CD4-positive, CD25-positive, alpha-beta regulatory T cell (primary cell): ENCODE measurements at places on chromosomes 6 and 20. TPM values are rescaled to one million over a fixed set of nuclear protein-coding genes. Genes with fewer than 3 reads are reported as not detected.

GRCh38 chr6:166718516-166718915 is 91.5 kb upstream of the RPS6KA2 start:
- no peak for DNase-seq
- H3K4me3 ChIP-seq: no peak overlapping the region
- no peaks in the 10 kb centered on the region for H3K27me3 ChIP-seq
- H3K27ac ChIP-seq: no peak overlapping the region
- H3K4me1 ChIP-seq: no peaks in the 10 kb centered on the region

DNA sequence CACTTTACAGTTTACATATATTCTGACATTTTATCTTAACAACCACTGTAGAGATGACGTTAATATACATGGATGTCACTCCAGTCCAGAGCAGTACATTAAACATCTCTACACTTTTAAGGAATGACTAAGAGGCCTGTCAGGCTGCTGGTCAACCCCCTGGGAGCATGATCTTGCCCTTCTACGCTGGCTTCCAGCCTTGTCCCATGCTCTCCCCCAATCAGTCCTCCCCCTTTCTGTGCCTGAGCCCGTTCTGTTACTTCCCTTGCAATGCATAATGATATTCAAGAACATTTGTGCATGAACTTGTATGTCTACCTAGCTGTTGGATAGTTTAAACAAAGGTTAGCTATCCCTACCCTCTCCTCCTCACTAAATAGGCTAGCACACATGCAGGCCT is 40.5 kb upstream of the PLCB4 start:
- no peaks in the 10 kb centered on the region for H3K27me3 ChIP-seq
- no peaks in the 10 kb centered on the region for H3K36me3 ChIP-seq
- no peak overlapping the region for H3K4me3 ChIP-seq
- H3K27ac ChIP-seq: no peak overlapping the region
- DNase-seq: no peak
- no peaks in the 10 kb centered on the region for H3K4me1 ChIP-seq

RUNX2 gene
- 7.4 TPM for polyA plus RNA-seq

- H3K36me3 ChIP-seq: peaks cover 4% of the 10 kb centered on the region
- no peak overlapping the region for H3K27ac ChIP-seq
- DNase-seq: peak; percentile 46
- no peaks in the 10 kb centered on the region for H3K27me3 ChIP-seq
- H3K4me3 ChIP-seq: no peak overlapping the region
These were observed 199.7 kb upstream of the SIM1 start for GRCh38 chr6:100664274-100665040.

DNA sequence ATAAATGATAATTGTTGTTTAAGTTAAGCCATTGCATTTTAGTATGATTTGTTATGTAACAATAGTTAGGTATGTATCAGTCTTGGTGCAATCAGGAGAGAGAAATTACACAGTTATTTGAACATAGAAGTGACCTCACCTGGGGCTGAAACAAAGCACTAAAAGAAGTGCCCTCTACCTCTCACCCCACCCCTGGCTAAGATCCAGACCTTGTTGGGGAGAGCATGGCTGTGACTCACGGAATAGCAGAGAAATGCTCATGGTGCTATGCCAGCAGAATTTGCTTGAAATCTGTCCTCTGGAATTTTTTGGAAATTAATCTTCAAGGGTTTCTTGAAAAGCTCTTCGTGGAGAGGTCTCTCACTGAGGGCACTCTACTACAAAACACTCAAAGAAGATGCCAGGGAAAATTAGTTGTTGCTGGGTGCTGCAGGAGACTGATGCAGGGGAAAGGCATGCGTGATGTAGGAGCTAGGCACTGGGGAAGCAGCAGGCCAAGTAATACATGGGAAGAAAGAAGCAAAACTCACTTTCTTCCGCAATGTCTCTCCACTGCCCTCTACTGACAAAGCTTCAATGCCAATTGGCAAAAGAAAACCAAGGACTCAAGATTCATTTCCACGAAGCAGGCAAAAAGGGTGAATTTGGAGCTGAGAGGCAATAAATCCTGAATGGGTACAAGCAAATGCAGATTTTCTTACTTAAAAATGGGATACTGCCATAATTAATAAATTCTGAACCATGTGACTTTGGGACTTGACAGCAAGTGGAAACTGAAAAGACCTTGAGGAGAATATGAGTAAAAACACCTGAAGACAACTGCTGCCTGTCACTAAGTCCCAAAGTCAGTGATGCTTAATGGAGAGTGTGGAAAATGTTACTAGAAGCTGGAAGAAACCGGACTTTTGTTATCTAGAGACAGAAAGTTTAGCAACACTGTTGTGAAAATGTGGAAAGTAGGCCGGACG is 136.3 kb upstream of the ZNF184 start:
- DNase-seq: no peak
- peaks cover 26% of the 10 kb centered on the region for H3K27me3 ChIP-seq
- no peaks in the 10 kb centered on the region for H3K4me1 ChIP-seq
- no peak overlapping the region for H3K4me3 ChIP-seq
- no peak overlapping the region for H3K27ac ChIP-seq

DNA sequence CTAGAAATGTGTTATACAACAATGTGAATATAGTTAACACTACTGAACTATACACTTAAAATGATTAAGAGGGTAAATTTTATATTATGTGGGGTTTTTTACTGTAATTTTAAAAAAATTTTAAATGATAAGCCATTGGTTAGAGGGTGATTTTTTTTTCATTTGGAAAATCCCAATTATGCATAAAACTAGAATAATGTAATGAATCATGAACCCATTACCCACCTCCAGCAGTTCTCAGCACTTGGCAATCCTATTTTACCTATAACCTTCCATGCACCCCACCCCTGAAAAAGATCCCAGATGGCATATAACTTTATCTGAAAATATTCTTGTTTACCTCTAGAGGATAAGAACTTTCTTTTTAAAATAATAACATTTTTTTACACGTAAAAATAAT is 13.7 kb downstream of the KIF3B start:
- no peak for DNase-seq
- H3K27me3 ChIP-seq: no peaks in the 10 kb centered on the region
- H3K27ac ChIP-seq: no peak overlapping the region
- H3K4me1 ChIP-seq: peaks cover 6% of the 10 kb centered on the region
- no peaks in the 10 kb centered on the region for H3K36me3 ChIP-seq

INSM1 gene
- not detected for polyA plus RNA-seq

DNA sequence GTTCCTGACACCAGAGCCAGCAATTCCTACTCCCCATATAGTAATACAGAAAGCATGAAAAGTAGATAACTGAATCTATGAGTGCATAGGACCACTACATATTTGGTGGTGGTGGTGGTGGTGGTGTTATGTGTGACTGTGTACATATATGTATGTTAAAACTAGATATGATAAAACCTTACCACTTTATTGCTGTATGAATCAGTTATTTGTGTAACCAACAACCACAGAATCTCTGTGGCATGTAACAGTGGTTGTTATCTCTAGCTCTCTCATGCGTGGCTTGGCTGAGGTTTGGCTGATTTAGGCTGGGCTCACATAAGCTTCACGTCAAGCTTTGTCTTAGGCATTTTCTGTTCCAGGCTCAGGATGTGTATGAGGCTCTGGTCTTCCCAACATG is 55.7 kb downstream of the PLCB1 start:
- no peak overlapping the region for H3K4me3 ChIP-seq
- peaks cover 2% of the 10 kb centered on the region for H3K27me3 ChIP-seq
- DNase-seq: no peak
- H3K36me3 ChIP-seq: no peaks in the 10 kb centered on the region
- H3K4me1 ChIP-seq: no peaks in the 10 kb centered on the region
- no peak overlapping the region for H3K27ac ChIP-seq

KCNB1 gene
- not detected for polyA plus RNA-seq

DNA sequence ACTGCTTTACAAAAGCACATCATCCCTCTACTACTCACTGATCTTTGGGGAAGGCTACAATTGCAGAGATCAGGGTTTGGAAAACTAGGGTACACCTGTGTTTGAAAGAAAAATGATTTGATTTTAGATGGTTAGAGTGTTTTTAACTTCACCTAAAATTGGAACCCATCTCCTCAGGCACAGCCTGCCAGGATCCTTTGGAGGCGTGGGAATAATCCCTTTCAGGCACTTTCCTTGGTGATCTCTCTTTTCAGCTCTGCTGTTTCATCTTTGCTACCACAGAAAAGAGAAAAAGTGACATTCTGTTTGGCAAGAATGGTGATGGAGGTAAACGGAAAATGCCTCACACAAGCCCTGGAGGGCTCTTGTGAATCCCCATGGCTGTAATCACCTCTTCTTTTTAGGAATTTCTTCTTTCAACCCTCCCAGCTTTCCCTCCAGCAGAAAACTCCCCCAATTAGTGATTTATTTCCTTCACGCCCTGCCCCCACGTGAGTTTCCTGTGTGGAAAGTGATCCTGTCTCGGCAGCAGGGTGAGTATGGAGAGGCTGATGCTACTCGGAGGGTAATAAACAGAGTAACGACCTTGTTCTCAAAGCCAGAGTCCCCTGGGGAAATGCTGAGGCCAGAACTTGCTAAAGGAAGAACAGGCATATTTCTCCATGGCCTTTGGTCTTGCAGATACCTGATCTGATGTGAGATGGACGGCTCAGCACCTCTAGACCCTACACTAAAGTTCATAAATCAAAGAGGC is 9.2 kb downstream of the KCNG1 start:
- H3K4me3 ChIP-seq: no peak overlapping the region
- no peak overlapping the region for H3K27ac ChIP-seq
- H3K36me3 ChIP-seq: no peaks in the 10 kb centered on the region
- H3K27me3 ChIP-seq: no peaks in the 10 kb centered on the region
- no peaks in the 10 kb centered on the region for H3K4me1 ChIP-seq

DNA sequence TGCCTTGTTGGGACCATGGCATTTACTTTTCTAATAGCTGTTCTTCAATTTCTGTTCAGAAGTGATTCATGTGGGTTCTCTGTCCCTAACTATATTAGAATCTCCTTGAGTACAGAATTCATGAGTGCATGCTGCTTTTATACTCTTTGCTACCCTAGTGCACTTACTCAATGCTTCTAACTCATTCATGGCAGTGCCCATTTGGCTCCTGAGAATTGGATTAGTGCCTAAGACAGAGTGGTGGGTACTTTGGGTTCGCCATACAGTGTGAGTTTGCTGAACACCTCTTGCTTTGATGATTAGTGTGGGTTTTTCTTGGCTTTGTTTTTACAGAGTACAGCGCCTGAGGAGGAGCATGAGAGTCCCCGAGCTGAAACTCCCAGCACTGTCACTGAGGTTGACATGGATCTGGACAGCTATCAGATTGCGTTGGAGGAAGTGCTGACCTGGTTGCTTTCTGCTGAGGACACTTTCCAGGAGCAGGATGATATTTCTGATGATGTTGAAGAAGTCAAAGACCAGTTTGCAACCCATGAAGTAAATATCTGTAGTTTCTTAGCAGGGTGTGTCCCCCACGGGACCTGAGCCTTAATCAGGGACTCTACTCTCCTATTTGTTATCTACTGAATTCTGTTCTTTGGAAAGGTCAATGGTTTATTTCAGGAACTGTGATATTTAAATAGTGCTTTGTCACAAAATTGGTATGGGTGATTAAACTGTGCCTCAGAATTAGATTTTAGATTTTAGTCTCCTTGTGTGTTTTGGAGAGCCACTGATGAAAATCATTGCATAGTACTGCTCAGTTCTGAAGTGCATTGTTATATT is 150.7 kb downstream of the UTRN start:
- no peak for DNase-seq
- no peaks in the 10 kb centered on the region for H3K27me3 ChIP-seq
- H3K36me3 ChIP-seq: peaks cover 68% of the 10 kb centered on the region

- no peaks in the 10 kb centered on the region for H3K36me3 ChIP-seq
- H3K4me1 ChIP-seq: peaks cover 2% of the 10 kb centered on the region
- no peak overlapping the region for H3K27ac ChIP-seq
- no peak overlapping the region for H3K4me3 ChIP-seq
- peaks cover 8% of the 10 kb centered on the region for H3K27me3 ChIP-seq
These were observed 3.9 kb downstream of the DOK5 start for GRCh38 chr20:54479138-54479906.

GRCh38 chr6:43747784-43748183 is 22.2 kb upstream of the VEGFA start:
- H3K4me1 ChIP-seq: no peaks in the 10 kb centered on the region
- no peak for DNase-seq
- H3K27ac ChIP-seq: no peak overlapping the region
- no peak overlapping the region for H3K4me3 ChIP-seq

NECAB3 gene
- 6.3 TPM for polyA plus RNA-seq

DNA sequence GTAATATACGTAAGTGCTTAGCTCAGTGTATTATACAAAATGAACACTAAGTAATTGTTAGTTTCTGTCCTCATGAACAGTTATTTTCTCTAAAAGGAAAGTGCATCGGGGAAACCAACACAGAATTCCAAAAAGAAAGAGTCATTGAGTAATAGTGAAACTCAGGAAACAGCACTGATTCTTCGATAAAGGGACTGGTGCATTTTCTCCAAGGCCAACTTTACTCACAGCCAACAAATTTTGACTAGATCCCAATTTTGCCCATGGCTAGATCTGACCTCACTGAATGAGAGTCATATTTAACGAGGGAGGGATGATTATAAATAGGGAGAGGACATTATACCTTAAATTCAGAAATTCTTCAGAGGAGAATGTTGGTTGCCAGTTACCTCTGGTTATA is 390.9 kb upstream of the NRSN1 start:
- H3K4me3 ChIP-seq: no peak overlapping the region
- H3K27ac ChIP-seq: no peak overlapping the region

GRCh38 chr6:82467338-82467737 is 103.7 kb downstream of the TPBG start:
- H3K4me1 ChIP-seq: no peaks in the 10 kb centered on the region
- no peaks in the 10 kb centered on the region for H3K36me3 ChIP-seq
- no peak overlapping the region for H3K4me3 ChIP-seq
- no peak overlapping the region for H3K27ac ChIP-seq

VSX1 gene
- polyA plus RNA-seq: not detected

DNA sequence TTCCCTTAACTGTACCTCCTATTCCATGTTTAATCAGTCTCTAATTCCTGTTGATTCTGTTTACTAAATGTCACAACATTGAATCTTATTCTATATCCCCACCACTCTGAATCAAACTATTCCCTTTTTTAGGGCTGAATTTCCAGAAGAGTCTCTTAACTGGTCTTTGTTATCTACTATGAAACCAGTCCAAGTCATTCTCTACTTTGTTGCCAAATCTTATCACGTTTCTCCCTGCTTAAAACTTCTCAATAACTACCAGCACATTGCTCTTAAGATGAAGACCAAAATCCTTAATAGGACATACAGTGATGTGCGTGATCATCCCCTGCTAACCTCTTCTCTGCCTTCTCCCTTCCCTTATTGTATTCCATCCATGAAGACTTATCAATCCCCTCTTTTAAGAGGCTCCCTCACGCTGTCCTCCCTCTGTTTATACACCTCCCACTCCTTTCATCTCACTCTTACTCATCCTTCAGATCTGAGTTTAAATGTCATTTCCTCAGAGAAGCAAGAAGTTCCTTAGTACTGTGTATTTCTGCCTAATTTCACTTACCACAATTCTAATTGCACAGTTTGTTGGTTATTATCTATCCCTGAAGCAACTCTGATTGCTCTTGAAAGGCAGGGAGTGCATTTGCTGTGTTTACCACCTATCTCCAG is 143.0 kb upstream of the AHI1 start:
- H3K4me3 ChIP-seq: no peak overlapping the region
- H3K36me3 ChIP-seq: no peaks in the 10 kb centered on the region
- DNase-seq: no peak
- no peaks in the 10 kb centered on the region for H3K4me1 ChIP-seq
- H3K27me3 ChIP-seq: no peaks in the 10 kb centered on the region
- H3K27ac ChIP-seq: no peak overlapping the region

- H3K4me3 ChIP-seq: peak within 1 kb of the TSS; percentile 48
- no peaks in the 10 kb centered on the region for H3K36me3 ChIP-seq
- H3K27me3 ChIP-seq: peaks cover 6% of the 10 kb centered on the region
- DNase-seq: peak; percentile 6
- H3K4me1 ChIP-seq: peaks cover 2% of the 10 kb centered on the region
These were observed at the start of gene NKAPL for GRCh38 chr6:28258877-28259777. TSS of gene NKAPL (plus strand) at chr6:28259297. CDS start at chr6:28259372, 75 bp downstream.

GRCh38 chr20:51442602-51443001 is 99.9 kb downstream of the NFATC2 start:
- H3K36me3 ChIP-seq: peaks cover 58% of the 10 kb centered on the region
- H3K4me1 ChIP-seq: peaks cover 10% of the 10 kb centered on the region
- no peak overlapping the region for H3K4me3 ChIP-seq
- no peaks in the 10 kb centered on the region for H3K27me3 ChIP-seq
- no peak overlapping the region for H3K27ac ChIP-seq
